AML-193 (cell line): ENCODE measurements at places on chromosomes 7 and 10.
A peak's percentile ranks its signal among the peaks of the same experiment; 100 is the strongest.

GRCh38 chr10:6813856-6814255, 233.8 kb upstream of the PRKCQ start:
- DNase-seq, result no peak

- DNase-seq, result no peak
Measured at GRCh38 chr10:118243907-118244306, 98.2 kb downstream of the FAM204A start.

DNA sequence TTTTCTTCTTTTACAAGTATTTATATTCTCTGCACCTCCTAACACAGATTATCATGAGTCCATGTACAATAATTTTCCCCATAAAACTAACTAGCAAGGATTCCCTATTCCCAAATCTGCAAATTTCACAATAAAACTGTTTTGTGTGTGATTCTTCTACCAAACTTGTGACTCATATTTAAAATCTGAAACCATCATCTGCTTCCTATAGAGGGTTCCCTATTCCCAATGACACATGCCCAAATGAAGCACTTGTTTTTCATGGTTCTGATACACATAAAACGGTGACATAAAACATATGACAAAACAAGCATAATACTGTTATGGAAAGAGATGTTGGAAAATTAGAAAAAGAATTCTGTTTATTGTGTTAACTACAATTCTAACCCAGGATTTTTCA, 657.6 kb downstream of the PARD3 start:
- DNase-seq, result no peak

DNA sequence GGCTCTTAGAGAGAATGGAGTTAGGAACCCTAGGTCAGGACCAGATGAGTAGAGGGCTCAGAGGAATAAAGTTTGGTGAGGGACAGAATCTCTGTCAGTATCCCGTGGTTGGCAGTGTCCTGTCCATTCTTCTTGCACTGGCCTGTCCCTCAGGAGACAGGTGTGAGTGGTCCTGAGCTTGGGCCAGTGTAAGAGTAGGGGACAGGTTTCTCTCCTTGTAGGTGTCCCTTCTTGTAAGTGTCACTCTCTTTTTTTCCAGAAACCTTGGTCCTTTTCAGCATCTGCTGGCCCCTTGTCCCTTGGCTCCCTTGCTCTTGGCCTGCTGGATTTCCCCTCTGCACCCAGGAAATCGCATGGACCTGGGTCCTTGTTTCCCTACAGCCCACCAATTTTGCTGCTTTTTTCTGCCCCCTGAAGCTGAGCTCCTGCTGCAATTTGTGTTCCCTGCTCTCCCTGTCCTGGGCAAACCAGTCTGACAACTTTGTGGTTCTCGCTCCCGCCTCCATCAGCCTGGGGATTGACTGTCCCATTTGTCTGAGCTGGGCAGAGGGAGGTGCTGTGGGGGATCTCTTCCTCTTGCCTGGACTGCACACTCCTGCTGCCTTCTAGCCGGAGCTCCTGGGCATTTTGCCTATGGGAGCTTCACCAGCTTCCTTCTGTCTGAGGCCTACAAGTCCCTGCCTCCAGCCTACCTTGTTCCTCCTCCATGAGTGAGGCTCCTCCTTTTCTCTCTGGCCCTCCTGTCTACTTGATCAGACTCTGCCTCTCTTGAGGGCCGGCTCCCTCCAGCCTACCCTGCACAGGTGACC, 6.5 kb downstream of the TSPAN14 start:
- DNase-seq, result no peak

DNA sequence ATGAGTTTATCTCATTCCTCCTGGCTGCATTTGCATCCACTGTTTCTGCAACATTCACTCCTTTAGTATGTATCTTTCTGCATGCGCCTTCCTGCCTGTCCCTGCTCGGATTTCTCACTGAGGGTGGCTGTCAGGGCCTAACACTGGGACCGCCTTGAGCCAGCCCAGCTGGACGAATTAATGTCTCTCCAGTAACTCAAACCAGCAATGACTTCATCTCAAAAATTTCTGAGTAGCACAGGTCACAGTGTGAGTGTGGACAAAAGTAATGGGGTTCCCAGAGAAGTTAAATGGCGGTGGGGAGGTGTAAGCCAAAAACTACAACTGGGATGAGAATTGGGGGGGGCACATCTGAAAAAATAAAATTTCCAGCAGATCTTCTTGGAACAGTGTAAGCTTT, 444.0 kb upstream of the MGMT start:
- no peak for DNase-seq

DNA sequence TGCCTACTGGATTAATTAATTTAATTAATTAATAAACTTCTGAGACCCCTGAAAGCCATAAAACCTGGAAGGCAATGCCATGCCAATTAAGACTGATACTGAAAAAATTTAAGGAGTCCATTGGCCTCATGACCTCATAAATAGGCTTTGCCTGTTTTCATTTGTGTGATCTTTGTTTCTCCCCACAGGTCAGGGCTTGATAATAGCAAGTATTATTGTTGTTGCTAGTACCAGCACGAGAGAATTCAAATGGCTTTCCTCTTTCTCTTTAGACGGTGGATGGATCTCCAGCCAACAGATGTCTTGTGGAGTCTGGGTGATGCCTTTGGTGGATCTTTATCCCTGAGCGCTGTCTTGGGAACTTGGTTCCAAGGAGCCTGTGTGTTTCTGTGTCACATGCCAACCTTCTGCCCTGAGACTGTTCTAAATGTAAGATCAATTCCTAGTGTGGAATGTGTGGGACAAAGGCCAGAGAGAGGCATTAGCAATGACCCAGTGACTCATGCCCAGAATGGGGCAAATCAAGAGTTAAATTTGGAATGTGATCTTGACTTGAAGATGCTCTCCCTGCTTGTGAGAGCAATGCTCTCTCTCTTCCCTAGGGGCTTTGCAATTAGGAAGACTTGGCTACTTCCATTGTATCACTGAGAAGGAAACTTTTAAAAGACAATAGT, 17.7 kb downstream of the ACSM6 start:
- DNase-seq, result no peak

- DNase-seq, result no peak
Measured at GRCh38 chr7:45690762-45691150, 116.6 kb downstream of the ADCY1 start.

- DNase-seq, result peak; percentile 11
Measured at GRCh38 chr10:8130973-8131911, 76.8 kb downstream of the GATA3 start.

- DNase-seq, result no peak
Measured at GRCh38 chr10:14476641-14477407, 146.1 kb upstream of the FRMD4A start.

DNA sequence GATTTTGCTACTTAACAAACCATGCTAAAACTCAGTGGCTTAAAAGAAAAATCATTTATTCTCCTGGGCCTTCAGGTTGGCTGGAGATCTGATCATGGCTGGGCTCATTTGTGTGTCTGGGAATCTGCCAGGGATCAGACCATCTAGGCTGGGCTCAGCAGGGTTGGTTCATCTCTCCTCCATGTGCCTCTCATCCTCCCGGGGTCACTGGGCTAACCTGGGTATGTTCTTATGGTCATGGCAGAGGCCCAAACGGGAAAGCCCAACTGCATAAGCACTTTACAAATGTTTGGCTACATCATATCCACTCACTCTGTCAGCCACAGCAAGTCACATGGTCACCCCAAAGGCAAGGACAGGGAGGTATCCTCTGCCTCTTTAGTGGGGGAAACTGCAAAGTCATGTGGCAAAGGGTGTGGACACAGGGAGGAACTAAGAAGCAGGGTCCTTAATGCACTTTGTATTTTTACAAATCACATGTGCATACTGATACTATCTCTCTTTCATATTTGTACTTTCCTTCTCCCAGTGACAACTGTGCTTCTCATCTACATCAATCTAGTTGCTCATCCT, 231.4 kb downstream of the BUB3 start:
- DNase-seq, result no peak

- no peak for DNase-seq
Measured at GRCh38 chr7:87083865-87084519, 24.5 kb upstream of the ELAPOR2 start.

DNA sequence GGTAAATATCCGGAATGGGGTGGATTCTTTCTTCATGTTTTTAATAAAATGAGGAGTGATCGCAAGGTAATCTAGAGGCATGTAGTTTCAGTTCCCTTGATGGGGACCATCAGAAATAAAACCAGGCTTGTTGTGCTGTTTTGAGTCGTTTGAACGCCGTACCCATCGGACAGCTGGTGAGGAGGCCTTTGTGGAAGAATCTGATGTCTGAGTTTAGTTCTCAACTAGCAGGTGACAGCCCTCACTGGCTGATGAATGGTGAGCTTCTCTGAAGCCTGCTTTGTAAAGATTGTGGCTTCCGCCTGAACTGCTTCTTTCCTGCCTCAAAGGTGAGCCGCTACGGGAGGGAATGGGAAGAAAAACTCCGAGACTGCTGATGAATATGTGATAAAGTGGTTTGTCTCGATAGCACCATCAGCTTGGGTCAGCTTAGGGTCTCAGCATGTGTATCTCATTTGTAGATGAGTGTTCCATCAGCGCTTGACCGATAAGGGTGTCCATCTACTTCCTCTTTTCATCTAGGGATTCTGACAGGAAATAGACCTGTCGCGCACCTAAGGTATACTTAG, 977 bp downstream of the TMEM248 start:
- DNase-seq, result no peak

- DNase-seq, result no peak
Measured at GRCh38 chr7:21480693-21481403, 53.0 kb downstream of the SP4 start.

- no peak for DNase-seq
Measured at GRCh38 chr10:77622889-77623291, 14.7 kb downstream of the KCNMA1 start.

GRCh38 chr7:111638078-111638477, 75.8 kb upstream of the IMMP2L start:
- DNase-seq, result no peak

GRCh38 chr10:76149602-76150138, 718.2 kb downstream of the LRMDA start:
- DNase-seq, result no peak

DNA sequence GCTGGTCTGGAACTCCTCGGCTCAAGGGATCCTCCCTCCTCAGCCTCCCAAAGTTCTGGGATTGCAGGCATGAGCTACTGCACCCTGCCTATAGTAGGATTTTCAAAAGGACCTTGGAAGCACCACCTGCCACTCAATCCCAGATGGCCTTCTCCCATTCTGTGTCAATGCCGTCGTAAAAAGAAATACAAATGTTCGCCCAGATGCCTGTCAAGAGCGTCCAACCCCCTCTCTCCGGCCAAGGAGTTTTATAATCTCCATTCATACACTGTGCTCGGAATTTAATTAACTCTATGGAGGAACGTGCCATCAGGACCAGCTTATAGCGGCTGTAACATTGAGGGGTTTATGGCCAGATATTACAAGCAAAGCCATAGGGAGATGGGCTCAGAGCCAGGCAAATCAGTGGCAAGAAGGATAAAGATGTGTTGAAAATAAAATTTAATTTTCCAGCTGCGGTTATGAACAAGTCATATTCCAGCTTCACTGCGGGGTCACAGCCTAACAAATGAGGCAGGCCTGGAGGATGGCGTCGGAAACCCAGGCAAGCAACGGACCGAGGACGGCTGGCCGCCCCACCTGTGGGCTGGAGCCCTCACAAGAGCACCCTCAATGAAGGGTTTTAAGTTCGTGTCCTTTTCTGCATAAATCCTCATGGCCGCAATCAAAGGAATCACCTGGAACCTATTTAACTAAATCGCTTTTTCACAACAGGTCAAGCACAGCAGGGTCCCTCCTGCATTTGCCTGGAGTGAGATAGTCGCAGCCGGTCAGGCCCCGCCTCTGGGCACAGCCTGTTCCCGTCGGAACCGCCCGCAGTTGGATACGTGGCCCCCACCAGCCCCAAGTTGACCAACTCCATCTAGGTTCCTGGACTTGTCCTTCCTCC, 374.5 kb upstream of the FOXK1 start:
- DNase-seq, result no peak

DNA sequence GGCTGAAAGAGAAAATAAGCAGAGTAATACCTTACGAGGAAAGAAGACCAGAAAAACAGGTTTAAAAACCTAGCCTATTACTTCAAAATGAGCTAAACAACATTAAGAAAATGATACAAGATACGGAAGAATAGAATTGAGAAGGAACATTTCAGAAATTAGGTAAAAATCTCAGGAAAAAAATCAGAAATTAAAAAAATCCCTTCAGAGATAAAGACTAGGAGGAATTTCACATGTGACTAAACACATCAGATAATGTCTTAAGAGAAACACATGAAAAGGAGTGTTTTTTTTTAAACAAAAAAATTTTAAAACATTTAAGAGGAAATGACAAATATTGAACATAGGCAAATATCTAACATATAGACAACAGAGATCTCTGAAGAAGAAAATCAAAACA, 33.3 kb downstream of the TNPO3 start:
- no peak for DNase-seq

DNA sequence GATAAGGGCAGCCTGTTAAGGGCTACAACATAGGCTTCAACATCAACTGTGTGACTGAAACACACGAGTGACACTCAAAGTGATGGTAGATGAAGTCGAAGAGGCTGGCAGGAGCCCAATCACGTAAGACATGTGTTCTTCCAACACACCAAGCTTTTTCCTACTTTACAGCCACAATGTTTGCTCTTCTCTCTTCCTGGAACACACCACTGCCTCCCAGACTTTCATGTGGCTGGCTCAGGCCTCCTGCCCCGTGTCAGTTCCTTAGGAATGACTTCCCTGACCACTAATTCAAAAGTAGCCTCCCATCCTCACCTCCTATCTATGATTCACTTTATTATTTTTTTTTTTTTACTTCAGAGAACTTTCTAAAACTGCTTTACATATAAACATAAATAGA, 209.2 kb downstream of the GPAM start:
- DNase-seq, result no peak

DNA sequence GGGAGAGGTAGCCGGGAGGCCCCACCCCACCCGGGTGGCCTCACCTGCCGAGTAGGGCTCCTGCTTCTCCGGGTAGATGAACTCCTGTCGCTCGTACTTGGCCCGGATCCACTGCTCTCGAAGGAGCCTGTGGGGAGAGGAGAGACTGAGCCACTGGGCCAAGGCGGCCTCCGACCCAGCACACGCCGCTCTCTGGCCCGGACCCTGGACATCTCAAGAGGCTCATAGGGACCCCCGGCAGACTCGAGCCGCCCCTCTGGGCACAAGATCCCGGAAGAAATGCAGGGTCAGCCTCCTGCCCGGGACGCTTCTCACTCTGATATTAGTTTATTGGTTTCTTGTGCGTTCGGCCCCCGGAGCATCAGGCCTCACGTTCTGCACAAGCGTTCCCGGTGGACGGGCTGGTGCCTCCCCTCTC, 34.5 kb downstream of the ADAP1 start:
- no peak for DNase-seq

DNA sequence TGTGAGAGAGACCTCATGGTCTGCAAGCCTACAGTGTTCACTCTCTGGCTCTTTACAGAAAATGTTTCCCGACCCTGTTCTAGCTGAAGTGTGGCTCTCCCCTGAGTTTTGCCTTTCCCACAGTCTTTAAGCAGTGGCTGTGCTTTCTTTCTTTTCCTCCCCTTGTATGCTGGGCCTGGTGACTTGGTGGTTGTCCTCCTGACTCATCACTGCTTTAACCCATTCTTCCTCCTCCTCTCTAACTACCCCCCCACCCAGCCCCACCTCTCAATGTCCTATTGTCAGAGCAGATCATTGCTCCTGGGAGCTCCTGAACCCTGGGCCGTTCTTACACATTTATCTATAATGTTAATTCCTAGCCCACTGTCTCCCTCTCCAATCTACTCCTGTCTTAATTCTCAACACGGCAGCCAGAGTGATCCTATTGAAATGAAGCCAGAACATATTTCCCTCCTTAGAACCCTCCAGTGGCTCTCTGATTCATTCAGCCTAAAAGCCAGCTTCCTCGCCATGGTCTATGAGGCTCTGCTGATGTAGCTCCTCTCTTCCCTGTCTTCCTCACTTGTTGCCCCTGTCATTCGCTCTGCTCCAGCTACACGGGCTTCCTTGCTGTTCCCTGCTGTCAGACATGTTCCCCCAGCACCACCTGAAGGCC, 55.0 kb downstream of the DENND11 start:
- DNase-seq, result no peak
